Small intestine (tissue), 16 donors: ENCODE measurements at places on chromosomes 6 and 20. TPM values are rescaled to one million over a fixed set of nuclear protein-coding genes. Genes with fewer than 3 reads are reported as not detected.
A peak's percentile ranks its signal among the peaks of the same experiment; 100 is the strongest.

The STMND1 gene
- polyA plus RNA-seq: not detected

The REM1 gene
- polyA plus RNA-seq: 0.81 TPM

The CHMP4B gene
- 199 TPM for polyA plus RNA-seq

GRCh38 chr6:22536122-22536521 lies 33.2 kb upstream of the HDGFL1 start:
- H3K27me3 ChIP-seq: no peaks in the 10 kb centered on the region
- H3K27ac ChIP-seq: no peak overlapping the region
- no peaks in the 10 kb centered on the region for H3K36me3 ChIP-seq
- H3K4me1 ChIP-seq: no peaks in the 10 kb centered on the region

GRCh38 chr20:50834599-50835005 lies 39.7 kb downstream of the BCAS4 start:
- DNase-seq: peak; percentile 90
- no peaks in the 10 kb centered on the region for H3K27me3 ChIP-seq
- H3K36me3 ChIP-seq: no peaks in the 10 kb centered on the region
- no peak overlapping the region for H3K4me3 ChIP-seq
- no peak overlapping the region for H3K27ac ChIP-seq
- no peaks in the 10 kb centered on the region for H3K4me1 ChIP-seq
